HL-60 (cell line): ENCODE measurements at places on chromosomes 12 and 14.

- no peak for DNase-seq
These were observed 90.8 kb downstream of the NTF3 start for GRCh38 chr12:5522432-5523335.

- no peak for DNase-seq
These were observed 477.0 kb downstream of the TMEM121 start for GRCh38 chr14:106003351-106003750.

- no peak for DNase-seq
These were observed 128.1 kb downstream of the SLC15A4 start for GRCh38 chr12:128695697-128696096.

GRCh38 chr14:71438684-71439083 is 493.5 kb upstream of the RGS6 start:
- no peak for DNase-seq

DNA sequence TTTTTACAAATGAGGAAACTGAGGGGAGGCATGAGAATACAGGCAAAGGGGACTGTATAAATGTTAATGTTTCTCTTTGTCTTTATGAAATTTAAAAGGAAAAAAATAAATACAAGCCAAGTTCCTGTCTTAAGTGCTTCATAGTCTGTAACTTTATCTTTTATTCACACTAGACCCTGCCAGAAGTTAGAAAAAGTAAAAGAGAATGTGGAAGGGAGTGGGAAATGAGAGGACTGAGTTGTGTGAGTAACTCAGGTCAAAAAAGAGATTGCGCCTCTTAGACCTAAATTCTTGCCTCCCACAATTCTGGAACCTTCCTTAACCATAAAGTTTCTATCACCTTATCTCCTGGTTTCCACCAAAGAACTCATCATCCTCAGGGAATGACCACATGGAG is 141.1 kb downstream of the KICS2 start:
- DNase-seq, result no peak

DNA sequence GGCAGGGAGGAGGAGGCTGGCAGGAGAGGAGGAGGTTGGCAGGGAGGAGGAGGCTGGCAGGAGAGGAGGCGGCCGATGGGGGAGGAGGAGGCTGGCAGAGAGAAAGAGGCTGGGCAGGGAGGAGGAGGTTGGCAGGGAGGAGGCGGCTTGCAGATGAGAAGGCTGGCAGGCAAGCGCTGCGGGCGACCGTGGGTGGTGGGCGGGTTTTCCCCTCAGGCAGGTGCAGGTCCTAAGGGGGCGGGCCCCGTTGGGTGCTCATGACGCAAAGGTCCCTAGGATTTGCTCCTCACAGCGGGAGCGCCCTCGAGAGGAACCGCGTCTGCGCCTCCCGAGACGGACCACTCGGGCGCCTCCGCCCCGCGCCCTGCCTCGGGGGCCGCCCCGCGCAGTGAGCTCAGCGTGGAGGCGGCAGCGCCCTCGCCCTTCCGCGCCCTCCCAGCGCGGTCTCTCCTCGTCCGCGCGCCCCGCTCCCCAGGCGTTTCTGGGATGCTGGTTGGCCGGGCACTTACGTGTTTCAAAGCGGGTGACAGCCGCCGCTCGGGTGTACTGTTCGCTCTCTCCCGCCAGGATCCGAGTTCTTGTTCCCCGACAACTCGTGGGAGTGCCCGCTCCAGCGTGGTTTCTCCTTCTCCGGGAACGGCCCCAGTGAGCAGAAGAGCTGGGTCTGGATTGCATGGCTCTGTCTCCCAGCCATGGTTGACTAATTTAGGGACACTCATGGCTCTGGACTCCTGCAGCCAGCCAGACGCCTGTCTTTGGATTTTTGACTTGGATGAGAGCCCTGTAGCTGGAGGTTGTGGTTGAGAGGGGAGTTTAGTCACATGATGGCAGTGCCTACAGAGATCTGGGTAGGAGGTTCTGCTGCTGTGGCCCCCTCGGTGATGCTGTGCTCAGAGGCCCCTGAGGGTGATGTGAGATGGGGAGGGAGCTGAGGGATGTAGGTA is 64.1 kb upstream of the PPP4R3A start:
- DNase-seq, result peak; percentile 7
